ENCODE measurements at places on chromosomes 4 and X.
A peak's percentile ranks its signal among the peaks of the same experiment; 100 is the strongest.

DNA sequence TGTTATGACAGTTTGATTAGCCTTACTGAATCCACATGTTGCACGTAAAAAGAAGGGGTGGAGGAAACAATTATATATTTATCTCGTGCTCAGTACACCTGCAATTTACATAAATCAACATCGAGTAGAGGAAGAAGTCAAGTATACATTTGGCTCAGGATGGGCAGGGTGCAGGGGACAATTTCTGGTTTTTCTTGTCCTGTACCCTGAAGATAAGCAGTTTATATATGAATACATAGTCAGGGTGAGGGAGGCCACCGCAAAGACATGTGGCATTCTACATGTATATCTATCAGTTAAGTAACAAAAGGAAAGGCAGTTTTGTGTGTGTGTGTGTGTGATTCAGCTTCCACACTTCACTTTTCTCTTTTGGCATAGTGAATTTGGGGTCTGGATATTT, 11.1 kb upstream of the EREG start:
- DNase-seq: no peak

- DNase-seq: no peak
These were observed 641.0 kb upstream of the FRG1 start for GRCh38 chr4:189299706-189300105.

- DNase-seq: no peak
These were observed 218.1 kb downstream of the ANTXR2 start for GRCh38 chr4:79854856-79855502.

- DNase-seq: peak; percentile 41
These were observed 305.7 kb downstream of the PDHA2 start for GRCh38 chr4:96145601-96146000.

GRCh38 chrX:48700951-48701653, 4.6 kb downstream of the SUV39H1 start:
- no peak for DNase-seq

- DNase-seq: no peak
These were observed 186.7 kb downstream of the LARP7 start for GRCh38 chr4:112823606-112824005.

DNA sequence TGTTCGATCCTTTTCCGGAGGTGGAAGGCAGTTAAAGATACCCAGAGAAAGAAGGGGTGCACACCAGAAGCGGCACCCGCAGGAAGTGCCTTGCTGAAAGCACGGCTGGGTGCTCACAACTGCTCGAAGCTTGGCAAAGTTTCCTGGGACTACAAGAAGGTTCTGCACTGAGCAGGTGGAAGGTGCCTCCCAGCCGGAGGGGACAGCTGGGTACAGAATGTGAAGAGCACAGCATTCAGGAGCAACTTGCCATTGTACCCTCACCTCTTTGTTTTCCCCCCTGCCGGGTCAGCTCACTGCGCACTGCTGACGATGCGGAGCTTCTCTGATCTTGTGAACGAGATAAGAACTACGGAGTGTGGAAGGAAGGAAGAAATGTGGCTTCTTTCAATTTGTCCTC, 289.2 kb downstream of the FBXW7 start:
- DNase-seq: no peak

DNA sequence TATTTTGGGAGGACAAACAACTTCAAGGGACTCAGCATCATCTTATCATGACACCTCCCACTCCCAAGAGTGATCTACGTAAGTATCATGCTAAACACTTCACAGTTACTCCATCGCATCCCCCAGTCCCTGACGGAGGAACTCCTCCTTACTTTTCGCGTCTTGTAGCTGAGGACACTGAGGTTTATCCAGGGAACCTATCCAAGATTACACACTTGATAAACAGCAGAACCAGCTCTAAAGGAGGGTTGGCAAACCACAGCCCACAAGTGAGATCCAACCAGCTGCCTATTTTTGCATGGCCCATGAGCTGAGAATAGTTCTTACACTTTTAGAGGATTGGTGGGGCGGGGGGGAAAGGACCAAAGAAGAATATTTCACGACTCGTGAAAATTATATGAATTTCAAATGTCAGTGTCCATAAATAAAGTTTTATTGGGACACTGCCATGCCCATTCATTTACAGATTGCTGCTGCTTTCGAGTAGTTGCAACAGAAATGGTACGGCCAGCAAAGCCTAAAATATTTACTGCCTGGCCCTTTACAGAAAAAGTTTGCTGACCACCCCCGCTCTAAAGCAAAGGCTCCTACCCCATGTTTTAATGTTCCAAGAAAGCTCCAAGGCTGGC, 47.8 kb downstream of the SEPSECS start:
- DNase-seq: peak; percentile 16

GRCh38 chrX:96764864-96765263, 80.2 kb downstream of the DIAPH2 start:
- DNase-seq: no peak

- DNase-seq: no peak
These were observed 89.7 kb downstream of the TAB3 start for GRCh38 chrX:30799327-30799726.

Measured in fibroblast of mammary gland (primary cell).